ENCODE measurements at places on chromosomes 6 and 20.

GRCh38 chr20:22569353-22569752 is 15.0 kb downstream of the FOXA2 start:
- no peak for DNase-seq

DNA sequence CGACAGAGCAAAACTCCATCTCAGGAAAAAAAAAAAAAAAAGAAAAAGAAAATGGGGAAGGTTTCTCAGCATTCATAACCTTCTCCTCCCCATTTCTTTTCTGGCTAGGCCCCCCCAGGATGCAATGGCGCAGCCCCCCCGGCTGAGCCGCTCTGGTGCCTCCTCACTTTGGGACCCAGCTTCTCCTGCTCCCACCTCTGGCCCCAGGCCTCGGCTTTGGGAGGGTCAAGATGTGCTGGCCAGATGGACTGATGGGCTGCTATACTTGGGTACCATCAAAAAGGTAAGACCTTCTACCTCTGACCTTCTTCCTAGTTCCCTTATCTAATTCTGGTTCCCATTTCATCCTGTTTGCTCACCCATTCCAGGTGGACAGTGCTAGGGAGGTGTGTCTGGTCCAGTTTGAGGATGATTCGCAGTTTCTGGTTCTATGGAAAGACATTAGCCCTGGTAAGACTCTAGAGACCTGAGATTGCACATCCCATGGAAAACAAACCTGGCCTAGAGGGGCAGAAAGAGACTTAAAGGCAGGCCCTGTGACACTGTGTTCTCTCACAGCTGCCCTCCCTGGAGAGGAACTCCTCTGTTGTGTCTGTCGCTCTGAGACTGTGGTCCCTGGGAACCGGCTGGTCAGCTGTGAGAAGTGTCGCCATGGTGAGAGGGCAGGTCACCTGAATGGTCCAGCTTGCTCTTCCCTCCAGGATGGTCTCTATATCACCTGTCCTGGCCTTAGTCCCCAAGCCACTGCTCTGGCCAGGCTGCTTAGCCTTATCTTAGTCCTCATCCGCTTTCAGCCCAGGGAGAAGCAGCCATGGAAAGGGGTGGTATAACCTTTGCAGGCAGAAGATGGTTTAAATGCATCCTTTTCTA is 1.6 kb downstream of the PHF1 start:
- no peak for DNase-seq

GRCh38 chr6:41593406-41593805 is 44.9 kb upstream of the MDFI start:
- no peak for DNase-seq

- no peak for DNase-seq
Observed at GRCh38 chr6:75171567-75171966, 34.3 kb downstream of the COL12A1 start.

DNA sequence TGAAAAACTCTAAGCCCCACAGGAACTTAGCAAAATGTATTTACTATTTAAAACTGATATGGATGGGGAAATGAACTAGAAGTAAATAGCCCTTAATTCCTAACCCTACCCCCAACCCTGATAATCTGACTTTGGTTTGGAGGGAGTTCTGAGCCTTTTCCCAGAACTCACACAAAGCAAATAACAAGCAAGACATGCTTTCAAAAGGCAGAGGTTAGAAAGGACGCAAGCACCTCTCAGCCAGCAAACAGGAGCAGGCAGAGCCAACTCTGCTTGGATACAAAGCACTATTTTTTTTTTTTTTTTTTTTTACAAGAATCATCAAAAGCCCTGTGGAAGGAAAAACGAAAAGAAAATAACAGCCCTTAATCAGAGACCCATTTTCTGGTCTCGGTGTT is 58.7 kb downstream of the SLC22A23 start:
- no peak for DNase-seq

DNA sequence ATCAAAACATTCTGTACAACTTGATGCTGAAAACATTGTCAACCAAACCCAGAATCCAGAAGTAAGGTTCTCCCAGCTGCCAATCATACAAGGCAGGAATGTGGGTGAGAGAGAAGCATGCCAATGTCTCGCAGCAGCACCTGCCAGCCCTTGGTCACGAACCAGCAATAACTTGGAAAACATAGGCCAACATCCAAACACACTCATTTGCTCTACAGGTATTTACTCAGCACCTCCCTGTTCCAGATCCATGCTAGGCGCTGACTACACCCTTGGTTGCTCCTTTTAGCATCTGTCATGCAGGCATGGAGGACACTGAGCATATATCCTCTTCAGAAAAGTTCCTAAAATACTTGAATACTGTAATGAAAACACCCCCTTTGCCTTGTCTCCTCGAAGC is 63.6 kb downstream of the FAXC start:
- no peak for DNase-seq

GRCh38 chr6:15244620-15245360 is 1.1 kb upstream of the JARID2 start:
- peak; percentile 22 for DNase-seq

DNA sequence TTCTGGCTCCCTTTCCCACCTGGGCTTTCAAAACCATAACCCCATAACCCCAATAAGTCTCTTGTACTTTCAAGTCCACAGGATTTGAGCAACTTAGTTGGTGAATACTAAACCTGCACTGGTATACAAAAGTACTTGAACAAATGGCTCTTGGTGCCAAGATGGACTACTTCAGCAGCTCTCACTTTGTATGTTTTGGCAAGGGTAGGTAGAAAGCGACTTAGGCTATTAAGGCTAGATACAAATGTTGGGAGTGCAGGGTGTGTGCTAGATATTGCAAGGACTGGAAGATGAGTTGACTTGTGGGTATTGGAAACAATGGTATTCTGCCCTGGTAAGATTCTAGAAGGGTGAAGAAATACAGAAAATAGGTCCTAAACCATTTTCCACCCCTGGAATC is 182.6 kb upstream of the MOCS1 start:
- no peak for DNase-seq

DNA sequence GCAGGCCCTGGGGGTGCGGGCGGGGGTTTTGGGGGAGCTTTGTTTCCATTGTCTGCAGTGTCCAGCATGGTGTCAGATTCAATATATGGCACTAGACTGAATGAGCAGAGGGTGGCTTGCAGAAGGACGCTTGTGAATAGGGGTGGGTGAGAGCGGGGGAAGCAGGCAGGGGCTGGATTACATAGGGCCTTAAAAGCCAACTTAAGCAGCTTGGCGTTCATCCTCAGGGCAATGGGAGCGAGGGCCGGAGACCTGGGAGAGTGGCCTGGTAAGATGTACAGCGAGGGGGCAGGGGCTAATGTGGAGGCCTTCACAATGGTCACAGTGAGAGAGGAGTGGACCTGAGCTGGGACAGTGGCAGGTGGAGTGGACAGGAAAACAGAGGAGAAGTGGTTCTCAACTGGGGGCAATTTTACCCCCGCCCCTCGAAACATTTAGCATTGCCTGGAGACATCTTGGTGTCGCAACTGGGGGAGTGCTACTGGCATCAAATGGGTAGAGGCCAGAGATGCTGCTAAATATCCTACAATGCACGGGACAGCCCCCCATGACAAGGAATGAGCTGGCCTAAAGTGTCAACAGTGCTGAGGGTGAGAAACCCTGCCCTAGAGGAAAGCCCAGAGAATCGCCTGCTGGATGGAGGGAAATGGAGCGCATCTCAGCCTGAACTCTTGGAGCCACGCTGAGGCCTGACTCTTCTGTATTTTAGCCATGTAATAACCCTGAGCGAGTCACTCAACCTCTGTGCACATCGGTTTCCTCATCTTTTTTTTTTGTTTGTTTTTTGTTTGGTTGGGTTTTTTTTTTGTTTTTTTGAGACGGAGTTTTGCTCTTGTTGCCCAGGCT is 15.1 kb upstream of the BAK1 start:
- DNase-seq = no peak

DNA sequence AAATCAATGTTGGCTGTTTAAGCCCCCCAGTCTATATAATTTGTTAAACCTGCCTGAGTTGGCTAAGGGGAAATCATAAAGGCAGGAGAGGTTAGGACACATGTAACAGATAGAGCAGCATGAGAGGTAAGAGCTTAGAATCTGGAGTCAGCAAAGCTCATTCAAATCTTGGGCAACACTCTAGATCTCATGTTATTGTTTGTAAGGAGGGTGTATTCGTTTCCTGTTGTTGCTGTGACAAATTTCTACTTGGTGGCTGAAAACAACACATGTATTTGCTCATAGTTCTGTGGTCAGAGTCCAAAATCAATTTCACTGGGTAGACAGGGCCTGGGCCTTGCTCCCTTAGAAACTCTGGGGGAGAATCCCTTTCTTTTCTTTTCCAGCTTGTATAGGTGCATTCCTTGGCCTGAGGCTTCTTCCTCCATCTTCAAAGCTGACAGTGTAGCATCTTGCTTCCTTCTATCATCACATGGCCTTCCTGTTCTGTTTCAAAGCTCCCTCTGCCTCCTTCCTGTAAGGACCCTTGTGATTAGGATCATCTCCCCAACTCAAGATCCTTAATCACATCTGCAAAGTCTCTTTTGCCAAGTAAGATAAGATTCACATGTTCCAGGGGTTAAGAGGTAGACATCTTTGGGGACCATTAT is 4.4 kb downstream of the LY86 start:
- no peak for DNase-seq

GRCh38 chr20:24736131-24736843 is 212.8 kb upstream of the CST7 start:
- DNase-seq = no peak

- no peak for DNase-seq
Observed at GRCh38 chr6:158391276-158391675, 79.0 kb downstream of the TULP4 start.

DNA sequence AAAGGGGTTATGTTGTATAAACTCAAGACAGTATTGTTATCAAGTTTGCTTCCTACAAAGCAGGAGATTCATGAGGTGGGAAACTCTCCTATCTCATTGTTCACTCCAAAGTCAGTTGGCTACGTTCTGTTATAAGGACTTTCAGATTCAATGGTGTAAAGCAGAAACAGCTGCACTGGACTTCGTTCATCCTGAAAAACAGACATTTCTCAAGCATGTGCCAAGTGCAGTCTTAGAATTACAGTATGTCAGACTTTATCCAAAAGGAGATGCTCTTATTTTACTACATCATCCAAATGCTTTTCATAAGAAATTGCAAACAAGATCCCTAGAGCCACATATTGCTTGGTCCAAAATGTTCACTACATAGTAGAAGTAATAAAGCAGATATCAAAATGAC is 14.9 kb downstream of the COL21A1 start:
- no peak for DNase-seq

GRCh38 chr6:135913785-135914184 is 62.3 kb downstream of the PDE7B start:
- no peak for DNase-seq

DNA sequence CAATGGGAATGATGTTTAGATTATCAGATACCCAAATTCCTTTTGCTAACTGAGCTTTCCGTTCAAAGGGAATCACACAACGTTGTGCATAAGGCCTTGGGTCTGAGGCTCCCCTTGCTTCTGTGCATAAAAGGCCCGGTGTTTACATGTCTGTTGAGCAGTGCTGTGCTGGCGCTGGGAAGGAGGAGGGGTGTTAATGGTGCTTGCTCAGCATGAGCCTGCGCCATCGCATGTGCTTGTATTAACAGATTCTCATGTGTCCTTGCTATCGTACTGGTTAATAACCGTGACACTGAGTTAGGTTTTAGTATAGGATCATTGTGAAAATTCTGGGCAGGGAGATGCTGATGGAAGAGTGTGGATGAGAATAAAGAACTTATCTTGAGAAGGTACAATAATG is 62.3 kb upstream of the TRAF3IP2 start:
- no peak for DNase-seq

- DNase-seq = no peak
Observed at GRCh38 chr6:139514819-139515218, 140.4 kb upstream of the CITED2 start.

DNA sequence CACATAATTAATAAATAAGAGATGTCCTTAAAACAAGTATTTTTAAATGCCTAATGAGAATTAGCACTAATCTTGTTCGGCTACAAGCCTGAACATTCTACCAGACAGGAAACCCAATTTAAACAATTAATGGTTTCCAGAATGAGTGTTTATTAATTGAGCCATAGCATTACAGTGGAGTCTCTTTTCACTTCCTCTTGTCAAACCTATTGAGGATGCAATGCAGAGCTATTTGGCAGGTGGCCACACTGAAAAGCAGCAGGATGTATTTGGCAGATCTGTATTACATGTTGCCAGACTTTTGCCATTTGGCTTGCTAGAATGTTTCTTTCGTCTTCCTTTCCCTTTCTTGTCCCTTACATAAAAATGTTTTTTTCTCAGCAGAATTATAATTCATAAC is 475.2 kb upstream of the MARCKS start:
- DNase-seq = no peak

DNA sequence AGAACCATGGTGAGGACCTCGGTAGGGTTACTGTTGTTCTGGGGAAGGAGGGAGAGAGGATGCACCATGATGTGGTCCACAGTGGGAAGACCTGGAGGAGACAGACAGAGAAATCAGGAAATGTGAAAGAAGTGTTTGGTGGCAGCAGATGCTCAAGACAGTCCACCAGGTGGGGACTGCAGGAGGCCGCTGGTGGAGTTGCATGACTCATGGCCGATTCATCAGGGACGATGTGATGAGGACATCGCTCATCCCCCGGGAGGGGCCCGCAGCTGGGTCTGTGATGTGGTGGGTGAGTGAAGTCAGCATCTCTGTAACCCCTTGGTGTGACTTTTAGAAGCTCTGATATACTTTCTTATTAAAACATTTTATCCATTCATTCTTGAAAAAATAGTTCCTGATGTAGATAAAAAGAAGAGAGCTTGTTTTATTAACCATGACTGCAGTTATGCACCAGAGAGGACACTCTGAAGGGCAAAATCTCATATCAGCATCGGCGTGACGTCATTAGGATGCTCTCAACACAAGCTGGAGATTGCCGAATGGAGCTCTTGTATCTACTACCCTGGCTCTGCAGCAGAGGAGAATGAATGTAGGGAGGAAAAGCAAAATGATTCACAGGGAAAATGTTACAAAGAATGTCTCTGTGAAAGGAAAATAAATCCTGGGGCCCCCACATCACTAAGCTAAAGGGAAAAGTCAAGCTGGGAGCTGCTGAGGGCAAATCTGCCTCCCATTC is 71.2 kb downstream of the RAMACL start:
- peak; percentile 46 for DNase-seq

DNA sequence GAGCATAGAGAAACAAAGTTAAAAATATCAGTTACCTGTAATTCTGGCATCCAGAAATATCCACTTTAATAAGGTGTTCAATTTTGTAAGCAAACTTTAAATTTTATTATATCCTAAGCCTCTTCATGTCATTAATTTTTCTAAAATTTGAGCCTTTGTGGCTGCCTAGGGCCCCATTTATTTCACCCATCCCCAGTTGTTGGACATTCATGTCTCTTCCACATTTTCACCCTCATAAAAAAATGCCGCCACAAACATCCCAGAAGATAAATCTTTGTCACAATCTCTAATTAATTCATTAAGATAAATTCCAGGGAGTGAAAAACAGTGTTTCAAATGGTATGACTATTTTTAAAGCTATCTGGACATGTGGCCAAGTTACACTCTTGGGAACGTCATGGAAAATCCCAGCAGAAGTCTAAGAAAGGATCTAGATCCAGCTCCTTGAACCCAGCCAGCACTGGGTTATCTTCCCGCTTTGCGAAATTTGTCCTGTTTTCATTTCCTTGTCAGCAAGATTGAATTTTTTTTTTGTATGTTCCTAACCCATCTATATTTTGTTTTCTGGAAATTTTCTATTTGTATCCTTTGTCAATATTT is 97.2 kb downstream of the TMEM242 start:
- no peak for DNase-seq

GRCh38 chr20:64164123-64164836 is at the start of gene MYT1:
MYT1 (plus strand) TSS chr20:64164452; CDS start chr20:64198862, 34,410 bp downstream.
- DNase-seq = no peak
